Fibroblast of gingiva (primary cell): ENCODE measurements at places on chromosomes 5 and 9.

DNA sequence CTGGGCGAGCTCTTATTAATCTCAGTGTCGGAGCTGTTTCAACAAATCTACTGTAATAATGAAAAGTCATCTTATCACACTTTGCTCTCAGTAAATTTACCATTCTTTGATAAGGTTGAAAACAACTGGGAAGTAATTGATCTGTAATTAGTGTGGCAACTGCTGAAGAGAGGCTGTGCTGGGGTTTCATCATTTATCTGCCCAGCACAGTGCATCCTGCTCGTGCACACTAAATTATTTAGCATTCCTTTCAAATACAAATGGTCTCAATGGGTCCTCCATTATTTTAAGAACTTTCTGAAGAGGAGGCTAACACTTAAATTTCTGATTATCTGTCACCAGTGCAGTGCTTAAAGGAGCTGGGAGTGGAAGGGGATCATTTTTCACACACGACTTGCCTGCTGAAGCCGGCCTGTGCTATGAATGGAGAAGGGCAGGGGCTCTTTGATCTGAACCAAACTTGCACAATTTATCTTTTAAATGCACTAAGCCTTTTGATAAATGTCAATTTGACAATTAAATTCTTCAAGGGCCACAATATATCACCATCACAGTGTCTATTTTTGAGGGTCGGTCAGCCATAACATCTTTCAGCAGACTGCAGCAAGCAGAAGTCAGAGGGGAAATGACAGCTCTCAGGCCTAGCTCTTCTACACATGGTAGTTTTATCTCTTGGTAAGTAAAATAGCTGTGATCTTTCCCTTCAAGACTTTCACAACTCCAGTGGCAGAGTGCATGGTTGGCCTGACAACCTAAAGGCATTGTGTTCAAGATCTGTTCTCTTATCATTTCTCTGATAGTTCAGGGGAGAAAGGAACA lies 106.4 kb upstream of the EFNA5 start:
- no peak for DNase-seq

DNA sequence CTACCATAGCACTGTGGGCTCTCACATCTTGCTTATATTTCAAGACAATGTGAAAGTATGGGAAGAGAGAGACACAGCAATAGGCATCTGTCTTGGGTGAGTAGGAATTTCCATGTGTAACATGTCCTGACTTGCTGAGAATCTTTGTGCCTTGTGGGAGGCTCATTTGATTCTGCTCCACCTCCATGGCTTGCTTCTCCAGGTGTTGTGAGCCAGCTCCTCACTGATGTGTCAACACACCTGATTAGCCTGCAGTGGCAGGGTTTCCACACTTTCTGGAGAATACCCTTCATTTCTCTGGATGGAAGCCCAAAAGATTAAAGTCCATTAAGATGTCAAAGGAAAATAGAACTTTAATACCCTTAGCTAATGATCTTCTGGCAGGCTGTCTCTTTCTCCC lies 613.6 kb downstream of the ZNF608 start:
- DNase-seq, result no peak

- no peak for DNase-seq
Observed at GRCh38 chr9:133342570-133342969, 5.4 kb downstream of the MED22 start.

GRCh38 chr5:152644029-152644728 lies 239.1 kb upstream of the NMUR2 start:
- no peak for DNase-seq

DNA sequence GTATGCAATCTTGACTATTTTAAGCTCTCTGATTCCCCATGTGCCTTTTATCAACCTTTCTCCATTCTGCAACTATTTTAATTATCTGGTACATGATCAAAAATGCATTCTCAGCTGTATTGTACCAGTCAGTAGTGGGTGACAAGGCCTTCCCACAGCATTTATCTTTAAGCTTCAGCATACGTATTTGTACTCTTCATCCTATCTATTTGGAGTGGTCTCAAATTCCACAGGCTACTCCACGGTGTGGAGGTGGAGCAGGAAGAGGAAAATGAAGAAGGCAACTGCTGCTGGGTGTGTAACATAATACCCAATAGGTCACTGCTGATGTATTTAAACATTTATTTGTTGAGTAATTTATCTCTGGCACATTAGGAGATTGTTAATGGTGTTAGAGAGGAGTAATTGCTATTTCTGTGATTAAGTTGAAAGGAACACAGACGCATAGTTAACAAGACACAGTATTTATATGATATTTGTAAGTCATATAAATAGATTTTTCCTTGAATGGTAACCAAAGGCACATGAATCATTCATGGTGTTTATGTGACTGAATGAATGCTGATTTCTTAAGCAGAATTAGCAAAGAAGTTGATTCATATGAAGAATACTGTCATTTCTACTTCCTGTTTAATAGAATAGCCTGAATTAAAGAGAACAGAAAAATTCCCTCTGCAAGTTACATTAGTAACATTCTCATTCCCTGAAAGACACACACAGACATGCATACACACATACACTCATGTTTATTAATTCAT lies 153.8 kb upstream of the NR3C1 start:
- DNase-seq, result peak; percentile 73
